NCI-H2081 (cell line): ENCODE measurements at places on chromosomes 2 and 18.

DNA sequence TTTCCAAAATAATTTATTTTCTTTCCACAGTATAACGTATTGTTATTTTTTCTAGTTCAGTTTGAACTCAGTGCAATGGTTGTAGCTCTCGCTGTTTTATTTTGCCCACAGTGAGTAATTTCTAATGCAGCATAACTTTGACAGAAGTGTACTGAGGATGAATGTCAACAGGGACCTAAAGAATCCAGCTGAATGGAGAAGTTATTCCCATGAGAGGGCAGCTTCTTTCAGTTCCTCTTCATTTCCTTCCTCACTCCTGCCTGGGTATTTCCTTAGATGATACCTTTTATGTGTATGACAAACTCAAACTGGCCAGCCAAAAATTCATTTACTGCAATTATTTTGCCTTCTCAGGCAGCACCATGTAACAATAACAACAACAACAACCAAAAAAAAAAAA lies 1223.1 kb upstream of the ZEB2 start:
- no peak for DNase-seq

GRCh38 chr2:43762286-43762685 lies 11.6 kb upstream of the DYNC2LI1 start:
- no peak for DNase-seq

GRCh38 chr2:43183743-43184142 lies 42.7 kb downstream of the ZFP36L2 start:
- DNase-seq, result no peak

GRCh38 chr2:67309281-67309680 lies 87.9 kb upstream of the ETAA1 start:
- DNase-seq, result no peak

- DNase-seq, result no peak
Measured at GRCh38 chr2:73089270-73090030, 17.9 kb upstream of the SFXN5 start.

GRCh38 chr2:212384027-212384426 lies 154.6 kb downstream of the ERBB4 start:
- DNase-seq, result no peak

GRCh38 chr2:28488858-28489575 lies 6.8 kb upstream of the PLB1 start:
- DNase-seq, result no peak

DNA sequence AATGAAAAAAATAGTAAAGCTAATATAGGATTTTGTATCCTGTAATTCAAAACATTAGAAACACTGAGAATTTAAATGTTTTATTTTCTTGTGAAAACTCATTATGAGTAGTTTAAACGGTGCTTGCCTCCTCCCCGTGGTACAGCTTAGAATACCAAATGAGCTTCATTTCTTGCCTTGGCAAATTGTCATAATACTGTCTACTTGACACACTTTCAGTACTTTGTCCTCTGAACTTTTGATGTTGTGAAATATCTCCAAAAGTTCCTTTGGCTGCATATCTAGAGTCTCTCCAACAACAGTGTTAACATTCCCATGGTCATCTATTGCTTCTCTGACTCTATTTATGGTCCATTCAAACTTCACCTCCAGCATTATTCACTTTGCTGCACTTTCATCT lies 61.9 kb upstream of the EPB41L5 start:
- no peak for DNase-seq

DNA sequence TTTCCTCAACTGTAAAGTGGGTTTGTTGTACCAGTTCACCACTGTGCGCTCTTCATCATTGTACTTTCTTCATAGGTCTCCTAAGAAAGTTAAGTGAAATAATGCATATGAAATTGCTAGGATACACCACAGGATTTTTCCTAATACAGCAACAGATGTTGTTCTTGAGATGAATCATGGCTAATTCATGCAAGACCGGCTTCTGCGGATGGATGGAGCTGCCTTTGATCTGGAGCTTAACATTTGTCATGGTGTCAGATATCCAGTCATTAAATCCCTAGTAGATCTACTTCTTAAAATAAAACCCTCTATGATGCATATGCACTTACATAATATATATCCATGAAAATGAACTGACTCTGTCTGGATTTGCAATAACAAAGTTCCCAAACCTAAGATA lies 114.1 kb downstream of the COL6A3 start:
- no peak for DNase-seq

DNA sequence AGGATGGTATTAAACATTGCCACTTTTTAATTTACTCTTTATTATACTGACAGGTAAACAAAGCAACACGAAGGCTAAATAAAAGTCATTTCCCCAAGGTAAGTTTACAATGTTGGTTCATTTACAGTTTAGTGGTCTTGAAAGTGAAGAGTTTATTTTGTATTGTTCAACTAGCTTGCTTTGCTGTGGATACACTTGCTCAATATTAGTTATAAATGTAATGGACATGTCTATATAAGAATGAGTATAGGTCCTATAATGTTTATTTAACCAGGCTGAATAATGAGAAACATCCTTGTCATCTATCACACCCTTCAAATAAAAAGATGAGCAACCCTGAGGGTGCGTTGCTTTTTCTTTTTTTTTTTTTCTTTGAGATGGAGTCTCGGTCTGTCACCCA lies 1129.4 kb downstream of the TSN start:
- DNase-seq, result no peak

- DNase-seq, result no peak
Measured at GRCh38 chr2:67289921-67290371, 107.2 kb upstream of the ETAA1 start.

- no peak for DNase-seq
Measured at GRCh38 chr2:66497431-66498288, 62.7 kb downstream of the MEIS1 start.

DNA sequence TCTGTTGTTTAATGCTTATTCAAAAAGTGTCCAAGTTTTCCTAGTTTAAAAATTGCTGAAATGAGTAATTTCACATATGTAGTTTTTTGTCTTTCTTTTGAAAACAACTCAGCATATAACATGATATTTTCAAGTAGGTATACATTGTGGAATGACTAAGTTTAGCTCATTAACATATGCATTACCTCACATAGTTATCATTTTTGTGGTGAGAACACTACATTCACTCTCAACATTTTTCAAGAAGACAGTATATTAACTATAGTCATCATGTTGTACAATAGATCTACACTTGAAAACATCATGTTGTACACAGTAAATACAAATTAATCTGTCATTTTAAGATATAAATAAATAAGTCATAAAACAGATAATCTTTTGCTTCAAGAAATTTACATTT lies 340.0 kb downstream of the CCDC85A start:
- DNase-seq, result no peak

DNA sequence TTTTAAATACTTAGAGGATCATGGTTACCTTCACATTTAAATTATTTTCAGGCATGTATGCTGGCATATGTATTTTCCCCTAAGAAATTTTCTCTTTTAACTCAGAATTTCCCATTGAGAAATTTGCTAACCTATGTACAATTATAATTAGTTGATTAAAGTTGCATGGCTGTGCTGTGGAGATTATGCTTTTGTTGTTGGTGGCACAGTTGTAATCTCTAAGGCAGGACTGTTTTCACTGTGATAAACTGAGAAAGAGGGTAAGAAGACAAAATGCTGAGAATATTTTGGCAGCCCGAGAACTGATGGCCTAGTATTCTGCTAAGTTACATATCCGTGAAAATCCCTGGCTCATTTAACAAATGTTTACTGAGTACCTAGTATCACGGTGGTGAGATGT lies 1.4 kb downstream of the VRK2 start:
- peak; percentile 49 for DNase-seq

- DNase-seq, result no peak
Measured at GRCh38 chr2:189836644-189837043, 52.4 kb downstream of the PMS1 start.

GRCh38 chr2:240895656-240896388 lies at the start of gene MAB21L4:
Gene MAB21L4 (minus strand): TSS chr2:240896156. CDS start chr2:240895997, 159 bp downstream.
- no peak for DNase-seq

GRCh38 chr18:3607309-3608098 lies 157.5 kb downstream of the TGIF1 start:
- no peak for DNase-seq

DNA sequence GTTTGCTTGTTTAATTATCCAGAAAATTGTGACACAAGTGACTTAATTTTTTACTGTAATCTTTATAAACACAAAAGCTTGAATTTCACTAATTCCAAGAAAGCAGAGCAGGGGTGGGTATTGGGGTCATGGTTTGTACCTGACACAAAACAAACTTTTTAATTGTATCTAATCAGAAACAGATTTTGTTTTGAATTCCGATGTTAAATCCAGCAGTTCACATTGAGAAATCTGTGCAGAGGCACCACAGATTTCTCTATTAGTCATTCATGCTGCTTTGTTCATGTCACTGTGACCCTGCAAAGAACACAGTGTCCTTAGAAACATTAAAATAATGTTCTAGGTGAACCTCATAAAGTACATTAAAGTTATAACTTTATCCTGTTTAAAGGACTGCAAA lies 443.4 kb downstream of the NYAP2 start:
- DNase-seq, result no peak

DNA sequence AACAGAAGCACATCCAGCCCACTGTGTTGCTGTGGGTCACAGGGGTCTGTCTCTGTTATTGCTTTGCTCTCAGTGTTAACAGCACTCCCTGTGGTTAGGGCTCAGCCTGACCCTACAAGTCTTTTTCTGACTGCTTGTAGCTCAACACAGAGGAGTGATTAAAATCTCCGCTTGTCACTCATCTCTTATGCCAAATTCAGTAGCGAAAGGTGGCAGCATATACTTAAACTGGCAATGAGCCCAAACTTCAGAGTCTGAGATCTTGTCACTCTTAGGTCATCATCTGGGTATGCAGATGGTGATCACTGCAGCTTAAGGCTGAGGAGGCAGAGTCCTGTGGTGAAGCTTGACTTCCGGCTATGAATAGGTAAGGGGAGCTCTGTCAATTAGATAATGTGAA lies 63.3 kb upstream of the CSRNP3 start:
- no peak for DNase-seq

DNA sequence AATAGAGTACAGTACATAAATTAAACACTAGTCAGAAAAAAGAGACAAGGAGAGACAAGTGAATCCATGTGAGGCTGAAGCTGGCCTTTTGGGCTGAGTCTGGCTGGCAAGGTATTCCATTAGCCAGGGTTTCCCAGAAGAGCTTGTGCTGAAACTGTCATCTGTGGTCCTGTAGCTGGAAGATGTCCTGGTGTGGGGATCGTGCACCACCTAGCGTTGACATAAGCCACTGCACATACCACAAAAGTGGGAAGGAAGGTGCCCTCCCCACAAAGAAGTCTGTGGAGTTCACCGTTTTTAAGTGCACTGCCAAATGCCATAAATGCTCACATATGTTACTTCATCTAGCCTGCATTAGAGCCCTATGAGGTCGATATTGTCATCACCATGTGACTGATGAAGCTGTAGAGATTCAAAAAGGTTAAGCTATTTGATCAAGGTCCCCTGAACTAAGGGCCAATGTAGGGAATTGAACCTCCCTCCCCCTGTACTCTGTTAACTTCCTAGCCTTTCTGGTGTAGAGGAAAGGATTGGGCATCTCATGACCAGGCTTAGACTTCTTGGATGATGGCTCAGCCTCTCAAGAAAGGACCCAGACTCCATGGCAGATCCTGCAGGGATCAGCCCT lies 31.9 kb upstream of the GALNT14 start:
- DNase-seq, result peak; percentile 61

- DNase-seq, result no peak
Measured at GRCh38 chr18:79046522-79046921, 22.7 kb upstream of the ATP9B start.

DNA sequence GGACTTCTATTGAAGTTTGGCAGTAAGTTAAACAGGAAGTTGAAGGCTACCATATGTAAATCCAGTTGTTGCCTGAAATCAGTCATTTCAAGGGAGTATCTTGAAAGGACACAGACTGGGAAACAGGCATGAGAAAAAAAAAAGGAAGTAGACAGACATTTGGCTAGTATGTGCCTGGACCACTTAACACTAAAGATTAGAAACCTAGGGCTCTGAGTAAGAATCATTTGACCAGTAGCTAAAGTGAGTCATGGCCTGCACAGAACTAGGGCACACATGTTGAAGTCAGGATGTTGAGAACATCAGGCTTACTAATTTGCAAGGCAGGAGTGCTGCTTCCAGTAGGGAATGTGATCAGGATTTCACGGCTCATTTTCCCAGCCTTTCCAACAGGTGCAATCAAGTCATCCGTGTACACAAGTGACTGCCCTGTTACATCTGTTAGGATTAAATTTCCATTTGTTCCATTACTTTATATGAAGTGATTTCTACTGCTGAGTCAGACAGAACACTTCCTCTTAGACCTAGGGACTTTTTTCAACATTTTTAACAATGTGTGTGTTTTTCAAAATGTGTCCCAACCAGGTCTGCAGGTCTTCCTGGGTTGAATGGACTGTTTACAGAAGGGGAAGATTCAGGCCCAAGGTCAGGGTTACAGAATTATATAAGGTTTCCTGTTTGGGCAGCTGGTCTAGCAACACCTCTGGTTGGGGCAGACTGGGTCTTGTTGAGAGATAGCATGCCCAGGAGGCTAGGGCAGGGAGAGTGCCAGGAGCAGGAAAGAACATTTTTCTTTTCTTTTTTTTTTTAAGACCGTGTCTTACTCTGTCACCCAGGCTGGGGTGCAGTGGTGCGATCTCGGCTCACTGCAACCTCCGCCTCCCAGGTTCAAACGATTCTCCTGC lies 145.6 kb downstream of the TGIF1 start:
- peak; percentile 71 for DNase-seq

- DNase-seq, result no peak
Measured at GRCh38 chr2:76281156-76281841, 570.6 kb upstream of the GCFC2 start.

DNA sequence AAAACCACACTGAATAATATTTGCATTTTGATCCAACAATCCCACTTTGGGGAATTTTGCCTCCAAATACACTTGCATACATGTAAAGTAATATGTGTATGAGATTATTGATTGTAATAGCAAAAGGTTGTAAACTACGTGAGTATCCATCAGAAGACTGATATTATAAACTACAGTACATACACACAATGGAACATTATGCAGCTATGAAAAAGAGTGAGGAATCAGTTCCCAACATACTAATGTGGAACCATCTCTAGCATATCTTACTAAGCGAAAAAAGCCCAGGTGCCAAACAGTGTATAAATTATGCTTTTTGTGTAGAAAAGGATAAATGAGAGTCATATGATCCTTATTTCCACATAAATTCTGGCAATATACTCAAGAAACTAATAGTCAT lies 16.0 kb upstream of the C2orf74 start:
- DNase-seq, result no peak

GRCh38 chr18:25831301-25831701 lies 259.1 kb downstream of the SS18 start:
- DNase-seq, result no peak

- DNase-seq, result no peak
Measured at GRCh38 chr2:191350826-191351225, 105.6 kb downstream of the MYO1B start.

GRCh38 chr2:85674417-85674816 lies 6.4 kb upstream of the SFTPB start:
- DNase-seq, result no peak

DNA sequence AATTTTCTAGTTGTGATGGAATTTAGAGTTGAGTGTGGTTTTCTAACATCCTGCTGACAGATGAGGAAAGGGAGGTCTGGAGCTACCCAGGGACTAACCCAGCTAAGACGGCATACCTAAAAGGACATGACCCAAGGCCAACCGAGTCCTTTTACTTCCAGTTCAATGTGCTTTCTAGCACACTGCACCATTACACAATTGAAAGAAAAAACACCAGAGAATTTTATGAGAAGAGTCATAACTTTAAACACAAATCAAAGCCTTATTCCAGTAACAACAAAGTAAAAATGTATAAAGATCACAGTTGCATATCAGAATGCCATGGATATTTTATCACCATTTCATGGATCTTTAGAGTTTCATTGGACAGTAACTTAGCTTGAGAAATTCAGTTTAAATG lies 480.3 kb downstream of the MEIS1 start:
- DNase-seq, result no peak

- DNase-seq, result no peak
Measured at GRCh38 chr2:171173087-171173486, 12.4 kb upstream of the TLK1 start.
